ENCODE measurements at places on chromosomes 7 and 10. TPM values are rescaled to one million over a fixed set of nuclear protein-coding genes. Genes with fewer than 3 reads are reported as not detected.

The PNLIPRP3 gene
- not detected for total RNA-seq

The MCU gene
- 16.4 TPM for total RNA-seq

GRCh38 chr10:3095373-3096139 lies 28.2 kb downstream of the PFKP start:
- peak; percentile 23 for DNase-seq

DNA sequence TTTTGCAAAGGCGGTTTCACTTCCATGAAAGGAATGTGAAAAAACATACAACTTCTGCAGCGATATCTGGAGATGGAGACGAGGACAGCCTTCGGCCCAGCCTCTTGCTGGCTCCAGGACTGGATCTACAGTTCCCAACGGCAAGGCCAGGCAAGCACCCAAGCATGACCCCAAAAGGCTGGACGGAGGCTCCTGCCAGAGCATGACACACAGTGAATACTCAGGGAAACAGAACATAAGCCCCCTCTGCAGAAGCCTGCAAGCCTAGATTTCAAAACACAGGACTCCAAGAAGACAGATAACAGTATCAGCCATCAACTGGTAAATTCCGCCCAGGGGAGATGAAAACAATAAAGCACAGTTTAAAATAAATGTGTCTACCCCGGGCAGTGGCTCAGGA lies 3.3 kb upstream of the LRRC27 start:
- DNase-seq, result no peak

DNA sequence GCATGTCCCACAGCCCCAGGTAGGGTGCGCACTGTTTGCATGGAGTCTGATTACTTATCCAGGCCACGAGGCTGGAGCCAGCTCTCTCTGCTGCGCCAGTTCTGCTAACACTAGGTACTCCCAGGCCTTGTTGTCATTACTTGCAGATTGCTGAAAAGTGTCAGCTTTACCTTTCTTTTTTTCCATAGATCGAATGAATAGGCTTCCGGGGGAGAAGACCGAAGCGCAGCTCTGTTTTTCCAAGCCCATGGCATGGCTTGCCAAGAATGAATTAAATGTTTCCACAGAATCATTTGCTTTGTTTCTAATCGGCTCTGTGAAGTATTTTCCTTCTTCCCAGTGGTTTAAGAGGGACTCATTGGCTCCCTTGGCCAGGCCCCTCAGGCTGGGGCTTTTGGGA lies 285.8 kb downstream of the BMPER start:
- DNase-seq, result no peak

DNA sequence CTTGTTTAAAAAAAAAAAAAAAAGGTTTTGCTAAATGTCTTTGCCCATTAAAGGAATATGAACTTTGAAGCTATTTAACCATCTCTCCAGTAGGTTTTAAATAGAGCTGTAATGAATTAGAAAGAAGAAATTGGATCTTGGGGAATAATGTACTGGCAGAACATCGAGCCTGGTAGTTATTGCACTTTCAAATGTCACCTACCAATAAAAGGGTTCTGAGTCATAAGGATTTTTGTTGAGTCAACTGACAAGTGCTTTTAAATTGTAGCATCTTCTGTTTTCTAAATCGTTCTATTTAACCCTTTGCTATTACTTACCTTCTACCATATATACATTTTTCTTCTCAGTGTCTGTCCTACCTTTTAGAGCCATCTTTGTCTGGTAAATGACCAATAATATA lies 10.7 kb downstream of the CUTC start:
- DNase-seq, result no peak

DNA sequence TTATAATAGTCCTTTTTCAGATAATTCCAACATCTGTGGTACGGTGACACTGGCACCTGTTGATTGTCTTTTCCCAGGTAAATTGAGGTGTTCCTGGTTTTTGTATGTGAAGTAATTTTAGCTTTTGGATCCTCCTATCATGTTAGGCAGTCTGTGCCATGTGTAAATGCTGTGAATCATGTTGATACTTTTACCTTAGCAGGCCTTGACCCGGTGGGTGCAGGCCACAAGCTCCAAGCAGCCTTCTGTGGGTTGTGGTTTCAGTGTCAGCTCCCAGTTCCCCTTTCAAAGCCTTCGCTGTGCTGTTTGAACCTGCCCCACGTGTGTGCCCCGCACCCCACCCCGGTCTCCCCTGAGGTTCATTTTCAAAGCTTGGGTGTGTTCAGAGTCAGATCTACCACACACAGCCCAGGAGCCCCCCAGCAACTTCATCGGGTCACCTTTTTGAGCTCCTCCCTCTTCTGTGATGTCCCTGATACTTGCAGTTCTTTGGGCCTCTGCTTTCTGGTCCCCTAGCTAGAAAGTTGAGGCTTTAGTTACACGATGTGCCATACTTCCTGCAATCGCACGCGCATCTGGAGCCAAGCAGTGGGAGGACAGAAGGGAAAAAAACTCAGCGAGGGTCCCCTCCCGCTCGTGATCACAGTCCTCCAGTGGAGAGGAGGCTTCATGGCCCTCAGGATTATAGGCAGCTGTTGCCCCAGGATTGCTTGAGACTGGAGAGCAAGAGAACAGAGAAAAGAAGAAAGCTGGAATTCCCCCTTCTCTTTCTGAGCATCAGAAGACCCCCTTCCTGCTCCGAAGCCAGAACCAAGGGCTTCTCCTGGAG lies 8.7 kb upstream of the BHLHA15 start:
- DNase-seq, result peak; percentile 63

DNA sequence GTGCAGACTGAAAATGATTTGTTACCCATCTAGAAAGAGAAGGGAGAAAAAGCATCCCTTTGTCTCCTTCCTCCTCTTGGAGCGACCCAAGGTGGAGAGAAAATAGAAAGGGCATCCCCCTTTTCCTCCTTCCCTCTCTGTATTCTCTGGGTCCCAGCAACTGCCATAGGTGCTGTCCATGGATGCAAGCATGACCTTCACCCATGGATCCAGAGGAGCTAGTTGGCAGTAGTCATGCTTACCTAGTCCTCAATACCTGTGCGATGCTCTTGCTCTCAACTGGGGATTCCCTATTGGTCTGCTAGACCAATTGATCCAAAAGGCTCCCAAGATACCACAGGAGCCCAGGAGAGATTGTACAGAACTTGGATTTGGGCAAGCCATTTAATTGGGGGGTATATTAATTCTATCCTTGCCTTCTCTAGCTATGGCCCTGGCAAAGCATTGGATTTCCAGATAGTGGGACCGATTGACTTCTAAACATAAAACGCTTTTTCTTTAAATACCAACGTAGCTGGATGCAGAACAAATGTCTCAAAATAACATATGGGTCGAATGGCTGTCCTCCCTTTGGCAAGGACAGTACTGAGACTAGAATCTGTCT lies 547.8 kb upstream of the IGFBP3 start:
- no peak for DNase-seq

DNA sequence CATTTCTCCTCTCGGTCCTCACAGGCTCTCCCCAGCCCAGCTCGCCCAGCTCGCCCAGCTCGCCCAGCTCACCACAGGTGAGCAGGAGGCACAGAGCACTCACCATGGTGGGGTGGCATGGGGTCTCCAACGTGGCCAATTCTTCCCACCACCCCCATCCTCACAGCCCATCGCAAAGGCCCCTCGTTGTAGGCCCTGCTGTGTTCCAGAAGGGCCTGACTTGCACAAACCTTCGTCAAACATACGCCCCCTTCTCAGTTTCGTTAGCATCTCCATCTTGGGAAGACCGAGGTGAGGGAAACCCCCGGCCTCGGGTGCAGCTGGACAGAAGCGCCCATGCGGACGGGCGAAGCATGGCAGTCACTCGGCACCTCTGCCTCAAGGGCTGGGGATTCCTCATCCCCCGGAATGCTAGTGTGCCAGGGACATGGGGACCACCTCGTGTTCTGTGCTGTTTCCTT lies 304.6 kb downstream of the TNS3 start:
- no peak for DNase-seq
